Psoas muscle (tissue), 8 donors: ENCODE measurements at places on chromosomes 16 and 17.

DNA sequence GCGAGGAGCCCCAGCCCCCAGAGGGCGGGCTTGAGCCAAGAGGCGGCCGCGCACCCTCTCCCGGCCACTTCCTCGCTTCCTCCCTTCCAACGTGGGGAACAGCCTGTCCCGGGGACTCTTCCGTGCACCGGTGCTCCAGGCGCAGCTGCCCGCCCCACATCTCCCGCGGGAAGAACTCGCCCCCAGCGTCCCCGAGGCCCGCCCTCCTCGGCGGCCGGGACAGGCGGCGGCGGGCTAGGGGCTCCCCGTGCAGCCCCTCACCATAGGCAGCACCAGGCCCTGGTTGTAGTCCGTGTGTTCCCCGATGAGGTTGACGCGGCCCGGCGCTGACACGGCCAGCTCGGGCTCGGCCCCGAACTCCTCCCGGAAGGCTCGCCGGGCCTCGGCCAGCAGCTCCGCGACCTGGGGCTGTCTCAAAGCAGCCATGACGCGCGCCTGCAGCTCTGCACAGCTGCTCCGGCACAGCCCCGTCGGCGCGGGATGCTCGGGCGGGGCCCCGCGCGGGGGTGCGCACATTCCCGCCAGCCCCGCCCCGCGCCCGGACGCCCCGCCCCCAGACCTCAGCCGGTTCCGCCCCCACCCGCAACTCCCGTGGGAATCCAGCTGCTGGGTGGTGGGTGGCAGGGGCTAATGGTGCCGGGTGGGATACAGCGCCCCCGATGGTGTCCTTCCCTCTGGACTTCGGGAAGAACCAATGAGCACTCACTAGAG, at the start of gene GALK1:
GALK1 (minus strand) TSS at position 482 of the 711 bp plus-strand sequence; CDS start at position 426, 56 bp downstream.
- peak; percentile 84 for DNase-seq

DNA sequence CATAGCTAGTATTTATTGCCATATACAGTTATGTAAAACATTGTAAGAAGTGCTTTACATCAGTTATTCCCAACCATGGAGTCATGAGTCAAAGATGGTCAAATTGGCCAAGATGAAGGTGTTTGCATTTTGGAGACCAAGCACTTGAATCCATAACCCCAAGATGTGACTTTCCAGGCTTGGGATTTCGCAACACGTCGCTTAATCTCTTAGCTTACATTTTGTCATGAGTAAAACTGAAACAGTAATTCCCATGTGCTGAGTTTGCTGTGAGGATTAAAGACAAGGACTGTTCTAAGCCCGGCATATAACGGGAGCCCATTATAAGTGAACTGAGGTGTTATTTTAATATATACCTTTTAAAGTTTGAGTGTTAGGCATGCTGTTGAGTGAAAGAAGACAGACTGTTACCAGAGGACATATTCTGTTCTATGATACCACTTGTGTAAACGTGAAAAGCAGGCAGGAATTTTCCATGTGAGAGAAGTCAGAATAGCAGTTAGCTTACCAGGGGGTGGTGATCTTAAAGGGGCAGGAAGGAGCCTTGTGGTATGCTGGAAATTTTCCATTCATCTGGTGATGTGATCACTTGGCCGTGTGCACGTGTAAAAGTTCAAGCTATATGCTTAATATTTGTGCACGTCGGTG, 484.9 kb downstream of the WWOX start:
- no peak for DNase-seq

DNA sequence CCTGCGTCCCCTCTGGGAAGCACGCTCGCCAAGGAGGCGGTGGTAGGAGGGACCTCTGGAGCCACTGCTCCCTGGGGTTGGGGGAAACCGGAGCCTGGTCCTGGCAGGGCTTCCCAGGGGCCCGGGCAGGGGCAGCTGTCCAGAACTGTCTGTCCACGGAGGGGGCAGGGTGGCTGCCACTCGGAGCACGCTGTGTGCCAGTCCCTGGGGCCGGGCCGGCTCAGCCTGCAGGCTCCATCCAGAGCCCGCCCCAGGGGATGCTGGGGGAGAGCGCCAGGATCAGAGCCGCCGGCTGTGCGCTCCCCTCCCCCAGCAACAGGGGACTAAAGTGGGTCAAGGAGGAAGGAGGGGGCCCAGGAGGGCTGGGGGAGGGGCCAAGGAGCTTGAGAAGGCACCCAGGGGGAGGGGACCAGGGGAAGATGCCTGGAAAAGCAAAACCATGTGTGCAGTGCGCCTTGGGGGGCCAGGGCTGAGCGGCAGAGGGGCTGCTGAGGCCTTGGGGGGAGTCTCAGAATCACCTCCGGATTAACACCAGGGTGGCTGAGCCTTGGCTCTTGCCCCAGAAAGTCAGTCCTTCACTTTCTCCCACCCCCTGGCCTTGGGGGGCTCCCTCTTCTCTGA, 21.3 kb downstream of the ZNF423 start:
- peak; percentile 89 for DNase-seq

- DNase-seq = no peak
Observed at GRCh38 chr16:54373534-54374520, 87.2 kb upstream of the IRX3 start.

DNA sequence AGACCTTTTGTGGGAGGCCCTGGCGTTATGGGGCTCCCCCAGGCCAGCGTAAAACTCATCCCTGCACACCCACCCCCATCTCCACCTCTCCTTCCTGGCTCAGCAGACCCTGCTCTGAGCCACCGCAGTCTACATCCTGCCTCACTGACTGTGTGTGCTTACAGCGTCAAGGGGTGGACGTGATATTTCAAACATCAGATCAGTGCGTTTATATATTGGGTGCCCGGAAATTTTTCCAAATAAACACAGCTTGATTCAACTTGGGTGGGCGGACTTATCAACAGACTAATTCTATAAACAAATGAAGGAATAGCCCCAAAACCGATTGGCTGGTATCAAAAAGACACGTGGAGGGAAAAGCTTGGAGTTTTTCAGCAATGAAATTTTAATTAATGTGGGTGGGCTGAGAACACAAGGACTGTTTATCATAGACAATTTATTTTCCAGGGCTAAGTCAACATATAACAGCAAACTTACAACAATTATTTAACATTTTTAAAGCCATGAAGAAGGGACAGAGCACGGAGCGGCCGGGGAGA, at the start of gene FOXL1:
FOXL1 (plus strand) TSS at position 489 of the 539 bp plus-strand sequence. CDS start 175 bp downstream, outside the sequence.
- no peak for DNase-seq

- peak; percentile 65 for DNase-seq
Observed at GRCh38 chr17:77409282-77410161, 268.8 kb downstream of the SEC14L1 start.

DNA sequence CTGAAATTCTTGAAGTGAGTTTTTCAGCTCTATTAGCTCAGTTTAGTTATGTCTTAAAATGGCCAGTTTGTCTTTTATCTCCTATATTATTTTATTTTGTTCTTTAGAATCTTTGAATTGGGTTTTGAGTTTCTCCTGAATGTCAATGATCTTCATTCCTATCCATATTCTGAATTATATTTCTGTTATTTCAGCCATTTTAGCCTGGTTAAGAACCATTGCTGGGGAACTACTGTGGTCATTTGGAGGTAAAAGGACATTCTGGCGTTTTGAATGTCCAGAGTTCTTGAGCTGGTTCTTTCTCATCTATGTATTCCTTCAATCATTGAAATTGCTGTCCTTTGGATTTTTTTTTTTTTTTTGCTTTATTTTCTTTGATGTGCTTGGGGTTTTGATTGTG, 203.9 kb upstream of the HS3ST4 start:
- DNase-seq = no peak

GRCh38 chr16:56606476-56607108, 1.8 kb upstream of the MT2A start:
- peak; percentile 63 for DNase-seq

- DNase-seq = no peak
Observed at GRCh38 chr17:82882715-82883418, 43.0 kb upstream of the ZNF750 start.

GRCh38 chr17:83098241-83099085, 19.1 kb downstream of the METRNL start:
- no peak for DNase-seq

- DNase-seq = peak; percentile 59
Observed at GRCh38 chr16:75256696-75257343, 5.4 kb upstream of the BCAR1 start.

DNA sequence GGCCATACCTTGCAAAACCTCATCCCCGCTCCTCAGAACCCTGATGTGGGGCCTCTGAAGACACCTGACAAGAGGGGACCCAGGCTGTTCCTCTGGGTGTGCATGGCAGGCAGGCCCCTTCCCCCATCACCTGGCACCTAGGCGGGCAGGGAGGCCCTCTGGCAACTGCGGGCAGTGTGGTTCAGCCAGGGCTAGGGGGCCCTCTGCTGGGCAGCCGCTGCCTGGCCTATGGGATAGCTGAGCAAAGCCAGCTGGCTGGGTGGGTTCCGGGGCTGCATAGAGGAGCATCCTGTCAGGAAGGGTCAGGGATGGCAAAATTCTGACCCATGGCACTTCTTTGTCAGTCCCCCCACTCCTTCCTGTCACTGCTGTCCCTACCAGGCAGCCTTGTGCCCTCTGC, 228.7 kb upstream of the ASIC2 start:
- no peak for DNase-seq

DNA sequence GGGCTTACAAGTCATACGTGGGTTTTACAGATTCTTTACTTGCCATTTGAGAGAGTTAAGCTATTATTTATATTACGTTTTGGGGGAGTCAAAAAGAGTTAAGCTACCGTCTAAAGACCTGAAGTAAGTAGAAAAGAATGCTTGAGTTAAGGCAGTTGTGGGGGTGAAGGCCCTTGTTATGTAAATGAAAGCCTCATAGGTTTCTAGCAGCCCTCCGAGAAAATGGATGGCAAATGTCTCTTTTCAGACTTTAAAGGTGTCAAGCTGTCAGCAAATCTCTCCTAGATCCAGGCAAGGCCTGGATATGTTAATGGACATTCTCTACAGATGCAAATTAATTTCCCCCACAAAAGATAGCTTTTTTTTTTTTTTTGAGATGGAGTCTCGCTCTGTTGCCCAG, 7.2 kb upstream of the EIF4A3 start:
- DNase-seq = no peak

GRCh38 chr16:15790458-15790857, 66.4 kb downstream of the MYH11 start:
- DNase-seq = no peak

GRCh38 chr17:45376171-45377005, 56.3 kb downstream of the ARHGAP27 start:
- no peak for DNase-seq
